ENCODE measurements at places on chromosomes 4 and X.

GRCh38 chr4:61984260-61984909, 784.3 kb downstream of the ADGRL3 start:
- no peak for DNase-seq

DNA sequence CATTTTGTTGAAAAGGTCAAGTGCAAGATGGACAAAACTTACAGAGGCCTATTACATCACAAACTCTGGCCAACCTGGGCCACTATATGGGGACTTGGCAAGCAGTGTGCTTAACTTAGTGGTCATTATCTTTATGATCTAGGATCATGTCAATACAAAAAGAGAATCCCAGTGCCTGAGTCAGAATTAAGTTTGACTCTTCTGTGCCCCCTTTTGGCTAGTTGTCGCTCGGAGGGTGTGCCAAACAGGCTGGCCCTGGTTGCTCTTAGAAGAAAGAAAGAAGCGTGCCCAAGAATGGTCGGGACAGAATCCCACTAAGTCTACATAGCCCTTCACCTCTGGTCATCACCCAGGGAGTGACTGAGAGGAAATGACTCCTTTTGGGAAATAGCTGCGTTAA, 100.1 kb downstream of the EIF4E start:
- no peak for DNase-seq

DNA sequence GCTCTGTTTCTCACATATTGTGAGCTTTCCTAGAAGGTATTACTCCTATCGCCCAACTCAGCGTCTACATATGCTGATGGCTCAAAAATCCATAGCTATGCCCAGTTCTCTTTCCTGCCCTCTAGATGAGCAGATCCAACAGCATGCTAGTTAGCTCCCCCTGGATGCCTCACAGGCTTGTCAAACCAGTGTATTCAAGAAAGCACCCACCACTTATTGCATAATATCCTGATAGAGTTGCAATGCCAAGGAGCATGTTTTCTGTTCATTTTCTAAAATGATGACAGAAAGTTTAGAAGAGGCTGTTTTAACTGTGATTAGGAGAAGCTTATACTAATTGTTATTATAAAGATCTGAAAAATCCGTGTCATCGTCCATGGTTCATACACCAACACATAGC, 1.9 kb upstream of the PACRGL start:
- no peak for DNase-seq

- DNase-seq = no peak
These were observed 11.6 kb downstream of the FGA start for GRCh38 chr4:154578919-154579318.

DNA sequence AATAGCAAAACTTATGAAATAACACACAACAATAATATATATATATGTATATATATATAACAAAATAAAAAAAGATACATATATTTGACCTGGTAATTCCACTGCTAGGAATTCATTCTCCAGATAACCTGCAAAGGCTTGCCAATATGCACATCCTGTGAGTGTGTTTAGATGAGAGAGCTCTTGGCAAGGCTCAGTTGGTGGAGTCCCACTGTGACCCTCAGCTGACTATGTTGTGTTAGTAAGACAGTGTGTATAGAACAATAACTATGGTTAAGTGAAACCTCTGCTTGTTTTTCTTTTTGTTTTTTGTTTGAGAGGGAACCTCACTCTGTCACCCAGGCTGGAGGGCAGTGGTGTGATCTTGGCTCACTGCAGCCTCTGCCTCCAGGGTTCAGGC, 39.5 kb upstream of the RBMX start:
- DNase-seq = no peak

GRCh38 chrX:85914431-85914830, 132.9 kb downstream of the CHM start:
- no peak for DNase-seq

- DNase-seq = no peak
These were observed 24.0 kb upstream of the MED14 start for GRCh38 chrX:40759374-40759773.

GRCh38 chr4:21454831-21455230, 493.7 kb downstream of the KCNIP4 start:
- no peak for DNase-seq

- DNase-seq = peak; percentile 75
These were observed 446 bp upstream of the UBE2A start for GRCh38 chrX:119573840-119574393.

GRCh38 chr4:140968371-140968770, 164.9 kb downstream of the RNF150 start:
- no peak for DNase-seq

DNA sequence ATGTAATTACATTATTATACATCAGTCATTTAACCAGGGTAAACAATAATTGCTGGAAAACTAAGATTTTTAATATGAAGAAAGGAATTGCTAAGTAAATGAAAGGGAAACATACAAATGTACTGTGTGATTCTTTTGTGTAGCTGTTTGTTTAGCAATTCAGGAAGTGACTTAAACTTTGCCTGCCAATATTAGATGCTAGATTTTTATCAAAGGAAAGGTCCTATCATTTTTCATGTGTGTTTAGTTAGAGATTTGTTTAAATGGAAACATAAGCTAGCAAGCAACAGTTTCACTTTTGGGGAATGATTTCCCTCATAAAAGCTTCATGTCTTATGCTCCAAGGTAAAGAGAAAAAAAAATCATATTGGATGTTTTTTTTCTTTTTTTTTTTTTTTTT, 95.1 kb upstream of the LIMCH1 start:
- DNase-seq = no peak

- DNase-seq = no peak
These were observed 24.5 kb downstream of the DDIT4L start for GRCh38 chr4:100165809-100166208.

DNA sequence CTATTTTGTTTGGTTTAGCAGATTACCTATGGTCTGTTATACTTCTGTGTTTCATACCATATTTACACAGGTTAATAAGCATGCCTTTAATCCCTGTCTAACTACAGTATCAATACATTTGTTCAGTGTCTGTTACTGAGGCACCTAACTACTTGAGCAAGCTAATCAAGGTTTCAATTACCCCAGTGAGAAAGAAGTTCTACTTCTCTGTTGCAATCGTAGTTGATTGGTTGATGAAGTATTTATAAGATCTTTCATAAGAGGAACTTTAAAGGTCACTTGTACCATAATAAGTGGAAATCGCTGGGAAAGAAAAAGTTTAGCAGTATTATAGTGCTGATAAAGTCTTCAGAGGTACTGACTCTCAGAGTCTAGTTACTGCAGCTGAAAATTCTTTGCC, 490.6 kb downstream of the RPA4 start:
- DNase-seq = no peak

DNA sequence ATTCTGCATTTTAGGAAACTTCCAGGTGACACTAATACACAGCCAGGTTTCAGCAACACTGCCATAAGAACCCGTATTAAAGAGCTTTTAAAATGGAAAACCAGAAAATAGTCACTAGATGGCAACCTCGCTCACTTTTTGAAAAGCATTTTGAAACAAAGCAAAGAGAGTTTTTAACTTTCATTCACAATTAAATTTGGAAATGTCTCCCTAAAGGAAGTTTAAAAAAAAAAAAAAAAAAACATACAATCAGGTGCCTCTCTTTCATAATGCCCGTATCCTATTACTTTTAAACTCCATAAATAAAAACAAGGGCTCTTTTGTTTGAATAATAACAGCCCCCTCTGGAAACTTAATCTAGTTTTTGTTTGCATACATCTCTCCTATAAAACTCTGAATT, 20.3 kb downstream of the MEPE start:
- DNase-seq = no peak

DNA sequence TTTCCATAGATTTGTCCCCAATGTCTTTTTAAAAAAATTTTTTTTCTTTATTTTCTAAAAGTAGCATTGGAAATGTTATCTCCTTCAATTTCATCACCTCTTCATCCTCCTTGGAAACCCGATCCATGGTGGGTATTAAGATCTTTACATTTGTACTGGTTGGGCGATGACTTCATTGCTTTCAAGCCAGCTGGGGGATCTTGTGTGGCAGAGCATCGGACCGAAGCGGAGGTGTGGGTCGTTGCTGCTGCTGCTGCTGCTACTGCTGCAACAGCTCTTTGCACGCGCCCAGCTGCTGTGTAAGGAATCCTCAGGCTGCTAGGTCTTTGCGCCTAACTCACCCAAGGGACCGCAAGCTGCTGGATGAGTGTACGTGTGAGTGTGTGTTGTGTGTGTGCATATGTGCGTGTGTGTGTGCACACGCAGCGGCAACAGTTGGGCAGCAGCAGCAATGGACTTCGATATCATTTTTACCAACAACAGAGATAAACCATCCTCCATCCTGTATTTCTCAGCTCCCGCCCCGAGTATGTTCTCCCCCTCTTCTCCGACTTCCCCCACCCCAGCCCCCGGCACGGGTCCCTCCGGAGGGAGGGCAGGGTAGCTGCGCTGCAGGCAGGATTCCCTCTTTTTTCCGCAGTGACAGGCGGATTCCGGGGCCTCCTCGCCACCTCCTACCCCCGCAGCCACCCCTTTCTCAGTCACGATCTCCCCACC, 768 bp upstream of the CDKL5 start:
- peak; percentile 69 for DNase-seq

GRCh38 chr4:4420421-4420820, 33.5 kb downstream of the NSG1 start:
- DNase-seq = no peak

- no peak for DNase-seq
These were observed 792 bp downstream of the SLC10A4 start for GRCh38 chr4:48483777-48484493.

- no peak for DNase-seq
These were observed 69.6 kb upstream of the MTNR1A start for GRCh38 chr4:186624951-186625350.

- no peak for DNase-seq
These were observed 72.4 kb downstream of the FRAS1 start for GRCh38 chr4:78129383-78130108.

GRCh38 chrX:53223068-53223693, 1.8 kb downstream of the KDM5C start:
- DNase-seq = no peak

DNA sequence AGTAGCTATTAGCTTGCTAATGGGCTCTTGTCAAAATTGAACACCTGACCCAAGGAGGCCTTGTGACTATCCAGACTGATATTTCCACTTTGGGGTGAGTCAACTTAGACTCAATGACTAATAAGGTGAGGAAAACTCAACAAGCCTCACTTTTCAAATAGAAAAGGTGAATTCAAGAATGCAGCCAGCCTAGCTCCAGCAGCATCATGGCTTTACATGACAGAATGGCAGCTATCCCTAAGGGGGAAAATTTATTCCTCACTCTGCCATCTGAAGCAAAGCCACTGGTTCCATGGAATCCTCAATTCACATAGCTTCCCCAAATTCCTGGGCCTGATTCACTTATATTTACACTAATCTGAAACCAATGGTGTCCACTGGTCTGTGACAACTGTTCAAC, 29.1 kb upstream of the RAB9B start:
- DNase-seq = no peak

GRCh38 chrX:30618160-30618765, 35.0 kb upstream of the GK start:
- DNase-seq = no peak

DNA sequence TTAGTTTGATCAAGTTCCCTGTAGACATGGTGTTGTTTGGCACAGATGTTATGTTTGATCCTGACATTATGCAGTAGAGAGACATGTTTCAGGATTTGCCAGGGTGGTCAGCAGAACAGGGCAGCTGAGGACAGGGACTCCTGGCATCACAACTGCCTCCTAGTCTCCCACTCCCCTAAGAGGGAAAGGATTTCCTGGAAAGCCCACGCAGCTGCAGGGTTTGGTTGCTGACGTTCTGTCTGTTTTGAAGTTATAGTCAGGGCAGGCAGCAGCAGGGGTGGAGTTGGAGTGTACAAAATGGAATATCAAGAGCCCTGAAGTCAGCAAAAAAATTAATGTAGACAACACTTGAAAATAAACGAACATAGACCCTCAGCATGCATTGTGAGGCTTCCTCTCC, 125.4 kb downstream of the CPE start:
- no peak for DNase-seq

- DNase-seq = no peak
These were observed 135.4 kb downstream of the SMIM20 start for GRCh38 chr4:26049447-26049846.

DNA sequence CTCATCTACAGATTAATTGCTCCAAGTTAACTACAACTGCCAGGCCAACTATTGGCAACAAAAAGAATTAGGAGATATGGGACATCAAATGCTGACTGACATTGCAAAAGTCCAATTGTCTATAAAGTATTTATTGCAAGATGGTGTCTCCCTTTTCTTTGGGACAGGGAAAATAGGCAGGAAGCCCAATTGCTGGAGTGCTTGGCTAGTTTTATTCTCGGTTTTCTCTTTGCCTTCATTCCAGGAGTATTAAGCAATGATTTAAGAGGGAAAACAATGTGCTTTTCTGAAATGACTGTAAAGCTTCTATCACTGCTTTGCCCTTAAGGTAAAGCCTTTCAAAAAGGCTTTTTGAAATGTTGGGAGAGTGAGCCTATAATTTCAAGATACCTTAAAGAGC, 62.8 kb upstream of the DIAPH2 start:
- no peak for DNase-seq

GRCh38 chr4:126986828-126987227, 645.9 kb upstream of the INTU start:
- no peak for DNase-seq

GRCh38 chr4:120432301-120432860, 365.7 kb upstream of the MAD2L1 start:
- DNase-seq = no peak

GRCh38 chr4:151806511-151806927, 45.7 kb upstream of the GATB start:
- no peak for DNase-seq
